Naive thymus-derived CD4-positive, alpha-beta T cell (primary cell): ENCODE measurements at places on chromosomes 6 and 20.

- H3K27ac ChIP-seq: no peak overlapping the region
- no peaks in the 10 kb centered on the region for H3K36me3 ChIP-seq
- no peak overlapping the region for H3K4me3 ChIP-seq
- H3K4me1 ChIP-seq: no peaks in the 10 kb centered on the region
- no peaks in the 10 kb centered on the region for H3K27me3 ChIP-seq
Observed at GRCh38 chr20:56257604-56258003, 9.1 kb downstream of the MC3R start.

DNA sequence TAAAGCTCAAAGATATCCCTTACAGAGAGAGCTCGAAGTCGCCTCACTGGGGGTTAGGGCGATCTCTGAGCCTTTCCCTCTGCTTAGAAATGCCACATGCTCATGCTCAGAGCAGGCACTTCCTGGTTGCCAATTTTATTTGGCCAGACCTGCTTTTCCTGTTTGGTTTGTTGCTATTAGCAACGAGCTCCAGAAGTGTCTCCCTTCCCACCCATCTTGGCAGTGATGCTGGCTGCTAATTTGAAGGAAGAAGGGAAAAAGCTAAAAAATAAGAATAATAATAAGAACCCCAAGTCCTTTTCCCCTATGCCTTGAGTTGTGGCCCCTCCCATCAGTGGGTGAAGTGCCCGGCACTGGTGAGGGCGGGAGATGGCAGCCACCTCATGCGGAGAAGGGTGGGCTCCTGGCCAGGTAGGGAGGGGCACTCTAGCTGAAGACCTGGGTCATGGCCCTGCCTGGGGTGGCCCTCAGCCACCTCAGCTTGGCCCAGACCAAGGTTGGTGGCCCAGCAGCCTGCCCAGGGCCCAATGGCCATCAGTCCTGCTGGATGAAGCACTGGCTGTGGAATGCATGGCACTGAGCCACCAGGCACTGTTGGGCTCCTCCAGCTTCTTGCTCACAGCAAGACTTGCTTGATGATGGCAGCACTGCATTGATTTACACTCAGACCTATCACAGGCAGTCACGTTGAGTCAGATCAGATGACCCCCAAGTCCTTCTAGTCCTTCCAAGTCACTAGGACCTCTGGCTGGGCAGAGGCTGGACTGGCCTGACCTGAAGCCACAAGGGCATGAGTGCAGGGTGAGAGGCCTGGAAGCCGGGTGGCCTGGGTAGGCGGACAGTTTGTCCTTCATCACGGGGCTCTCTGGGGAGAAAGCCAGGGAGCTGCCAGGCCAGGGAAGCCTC lies 79.0 kb downstream of the SYNJ2 start:
- H3K4me3 ChIP-seq: no peak overlapping the region
- DNase-seq: peak; percentile 31
- peaks cover 21% of the 10 kb centered on the region for H3K4me1 ChIP-seq
- peak overlapping the region; percentile 38 for H3K27ac ChIP-seq
- no peaks in the 10 kb centered on the region for H3K27me3 ChIP-seq

- H3K27ac ChIP-seq: peak overlapping the region; percentile 71
- no peaks in the 10 kb centered on the region for H3K36me3 ChIP-seq
- no peaks in the 10 kb centered on the region for H3K27me3 ChIP-seq
- H3K4me1 ChIP-seq: peaks cover 63% of the 10 kb centered on the region
Observed at GRCh38 chr20:51493346-51493791, 49.1 kb downstream of the NFATC2 start.

DNA sequence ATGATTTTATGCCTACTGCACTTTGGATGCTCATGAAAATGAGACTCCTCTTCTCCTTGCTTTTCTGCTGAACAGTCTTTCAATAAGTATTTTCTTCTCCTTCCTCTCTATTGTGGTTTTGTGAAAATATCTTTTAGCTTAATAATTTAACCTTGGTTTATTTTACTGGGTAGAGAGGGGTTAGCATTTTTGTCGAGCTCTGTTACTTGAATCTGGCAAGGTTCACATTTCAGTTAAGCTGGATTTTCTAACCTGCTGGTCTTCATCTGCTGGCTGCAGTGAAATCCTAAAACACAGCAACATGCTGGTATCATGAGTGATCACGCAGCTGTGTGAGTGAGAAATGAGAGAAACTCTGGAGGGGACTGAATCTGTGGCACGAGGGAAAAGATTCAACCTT lies 222.7 kb upstream of the NOX3 start:
- no peaks in the 10 kb centered on the region for H3K4me1 ChIP-seq
- no peak for DNase-seq
- H3K36me3 ChIP-seq: no peaks in the 10 kb centered on the region
- H3K27me3 ChIP-seq: no peaks in the 10 kb centered on the region

DNA sequence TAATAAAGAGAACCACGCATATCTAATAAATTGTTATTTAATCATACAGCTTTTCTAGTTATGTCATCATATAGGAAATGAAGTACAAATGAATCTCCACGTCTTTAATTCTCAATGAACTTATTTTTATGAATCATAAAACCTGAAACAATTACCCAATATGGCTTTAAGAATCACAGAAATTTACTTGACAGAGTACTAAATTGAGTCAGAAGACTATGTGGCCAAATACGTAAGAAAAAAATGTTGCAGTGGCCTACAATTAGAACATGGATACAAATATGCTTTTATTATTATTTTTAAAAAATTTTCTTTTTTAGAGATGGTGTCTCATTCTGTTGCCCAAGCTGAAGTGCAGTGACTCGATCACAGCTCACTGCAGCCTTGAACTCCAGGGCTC lies 584.7 kb upstream of the SLC35B3 start:
- no peak for DNase-seq
- H3K4me3 ChIP-seq: no peak overlapping the region
- H3K27ac ChIP-seq: no peak overlapping the region

DNA sequence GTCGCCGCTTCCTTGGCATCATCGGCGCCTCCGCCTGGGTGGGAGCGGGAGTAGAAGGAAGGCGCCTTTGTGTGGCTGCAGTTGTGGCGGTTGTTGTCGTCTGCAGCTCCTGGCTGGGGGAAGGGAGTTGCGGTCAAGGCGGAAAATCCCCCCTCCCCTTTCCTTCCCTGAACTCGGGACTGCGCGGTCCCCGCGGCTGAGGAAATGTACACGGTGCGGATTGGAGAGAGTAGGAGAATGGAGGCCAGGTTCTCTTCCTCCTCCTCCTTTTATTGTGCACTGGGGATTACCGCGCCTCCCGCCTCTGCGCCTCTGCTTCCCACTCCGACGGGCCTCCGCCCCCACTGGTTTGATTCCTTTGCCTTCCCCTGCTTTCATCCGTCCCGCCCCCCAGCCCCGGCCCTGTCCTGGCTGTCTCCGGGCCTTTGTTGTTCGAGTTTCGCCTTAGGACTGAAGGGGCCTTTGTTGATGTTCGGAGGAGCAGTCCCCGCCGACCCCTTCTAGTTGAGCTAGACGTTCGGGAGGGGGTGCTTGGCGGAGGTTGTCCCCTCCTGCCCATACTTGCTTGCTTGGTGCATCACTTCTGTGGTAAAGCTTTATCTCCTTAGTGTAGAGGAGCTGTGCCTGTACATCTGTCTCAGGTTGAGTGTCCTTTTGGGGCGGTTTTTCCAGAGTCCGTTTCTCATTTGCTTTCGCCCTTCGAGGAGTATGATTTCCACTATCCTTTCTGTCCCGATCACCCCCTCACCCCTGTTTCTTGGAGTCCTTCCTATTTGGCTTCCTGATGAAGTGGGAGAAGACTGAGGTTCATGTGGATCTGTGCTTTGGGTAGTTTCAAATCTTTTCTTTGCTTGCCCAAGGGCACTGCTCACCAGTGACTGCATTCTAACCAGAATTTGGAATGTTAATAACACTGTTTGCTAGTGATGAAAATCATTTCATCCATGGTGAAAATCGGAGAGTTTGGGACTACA lies 764 bp downstream of the ZNF292 start:
- peak; percentile 11 for DNase-seq
- no peaks in the 10 kb centered on the region for H3K36me3 ChIP-seq
- H3K4me3 ChIP-seq: peak overlapping the region; percentile 93
- no peaks in the 10 kb centered on the region for H3K27me3 ChIP-seq
- peaks cover 40% of the 10 kb centered on the region for H3K4me1 ChIP-seq
